ENCODE measurements at places on chromosomes 1 and 21.

DNA sequence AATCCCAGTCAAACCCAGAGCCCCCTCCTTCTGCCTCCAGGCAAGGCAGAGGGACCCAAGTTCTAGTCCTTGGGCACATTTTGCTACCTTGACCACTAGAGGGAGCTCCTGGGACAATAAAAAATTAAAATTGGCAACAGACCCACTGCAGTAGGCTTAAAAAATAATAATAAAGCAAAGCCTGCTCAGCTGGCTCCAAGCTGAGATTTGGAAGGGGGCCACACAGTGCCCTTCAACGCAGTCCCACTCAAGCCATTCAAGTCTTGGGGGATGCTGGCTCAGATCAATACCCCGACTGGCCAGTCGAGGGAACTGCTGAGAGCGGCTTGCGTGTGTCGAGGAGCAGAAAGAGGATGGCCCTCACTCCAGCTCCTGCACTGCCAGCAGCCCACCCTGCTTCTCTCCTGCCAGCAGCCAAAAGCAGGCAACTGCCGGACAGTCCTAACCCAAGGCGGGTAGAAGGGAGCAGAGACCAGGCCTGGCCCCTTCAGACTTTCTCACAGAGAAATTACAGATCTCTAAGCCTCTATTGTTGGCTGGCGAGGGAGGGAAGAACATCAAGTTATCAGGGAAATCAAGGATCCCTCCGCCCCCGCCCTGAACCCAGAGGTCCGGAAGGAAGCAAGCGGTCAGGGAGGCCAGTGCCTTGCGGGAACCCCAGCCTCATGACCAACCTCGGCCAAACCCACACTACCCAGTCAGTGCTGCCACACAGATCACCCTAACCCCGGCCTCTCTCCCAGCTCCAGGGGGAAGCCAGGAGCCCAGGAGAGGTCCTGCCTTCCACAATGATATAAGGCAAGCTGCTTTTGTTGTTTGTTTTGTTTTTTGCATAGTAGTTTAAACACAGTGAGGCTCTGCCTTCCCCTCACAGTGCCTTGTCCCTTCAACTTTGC is 4.9 kb upstream of the ALDH4A1 start:
- DNase-seq = no peak

GRCh38 chr1:2127187-2128145 is 67.1 kb downstream of the FAAP20 start:
- no peak for DNase-seq

- DNase-seq = no peak
These were observed 36.4 kb downstream of the ZNF684 start for GRCh38 chr1:40567825-40568224.

DNA sequence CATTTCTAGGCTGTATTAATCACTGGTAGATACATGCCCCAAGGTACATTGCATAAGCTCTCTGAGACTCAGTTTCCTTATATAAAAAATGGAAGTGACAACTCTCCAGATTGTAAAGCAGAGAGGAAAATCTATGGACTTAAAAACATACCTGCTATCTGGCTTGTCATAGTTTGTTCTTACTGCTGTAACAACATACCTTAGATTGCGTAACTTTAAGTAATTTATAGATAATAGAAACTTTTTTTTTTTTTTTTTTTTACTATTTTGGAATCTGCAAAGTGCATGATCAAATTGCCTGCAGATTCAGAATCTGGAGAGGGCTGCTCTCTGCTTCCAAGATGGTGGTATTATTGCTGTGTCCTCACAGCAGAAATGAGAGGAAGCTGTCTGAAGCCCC is 827.7 kb upstream of the BRINP3 start:
- DNase-seq = no peak

DNA sequence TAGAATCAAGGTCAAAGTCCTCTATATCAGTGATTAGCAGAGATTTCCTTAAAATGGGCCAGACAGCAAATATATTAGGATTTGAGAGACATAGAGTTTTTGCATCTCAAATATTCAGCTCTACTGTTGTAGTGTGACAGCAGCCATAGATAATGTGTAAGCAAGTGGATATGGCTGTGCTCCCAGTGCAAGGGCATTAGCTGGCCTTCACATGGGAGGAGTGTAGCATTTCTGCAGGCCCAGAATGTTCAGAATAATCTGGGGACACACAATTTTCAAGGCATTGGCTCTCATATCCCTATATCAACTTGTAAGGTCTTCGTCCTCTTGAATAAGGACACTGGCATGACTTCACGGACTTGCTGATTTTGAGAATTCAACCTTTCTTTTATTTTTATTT is 402.3 kb upstream of the ADAMTS5 start:
- DNase-seq = no peak

DNA sequence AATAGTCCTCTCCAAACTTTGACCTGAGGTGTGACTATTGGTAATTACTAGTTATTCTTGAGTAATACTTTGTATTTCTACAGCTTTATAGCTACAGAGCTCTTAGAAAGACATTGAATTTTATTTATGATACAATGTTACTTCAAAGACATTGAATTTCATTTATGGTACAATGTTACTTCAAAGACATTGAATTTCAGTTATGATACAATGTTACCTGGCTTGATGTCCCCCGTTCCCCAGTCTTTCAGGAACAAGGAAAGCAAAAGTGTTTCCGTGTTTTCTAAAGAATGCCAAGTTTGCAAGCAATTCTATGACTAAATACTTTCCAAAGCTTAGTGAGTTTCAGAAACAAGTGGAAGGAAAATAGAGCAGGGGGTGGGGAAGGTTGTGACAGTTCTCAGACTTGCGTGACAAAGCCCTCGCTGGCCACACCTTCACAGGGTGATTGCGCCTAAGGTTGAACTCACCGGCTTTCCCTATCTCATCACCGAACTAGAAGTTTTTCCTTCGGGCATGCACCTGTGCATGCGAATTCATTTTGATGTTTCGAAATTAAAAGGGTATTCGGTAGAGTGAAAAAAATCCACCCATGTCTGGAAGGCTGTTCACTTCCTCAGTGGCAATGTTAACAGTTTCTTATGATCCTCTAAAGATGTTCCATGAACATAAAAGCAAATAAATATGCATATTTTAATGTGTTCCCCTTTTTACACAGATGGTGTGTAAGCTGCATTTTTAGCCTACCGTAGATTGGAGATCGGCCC is 909 bp upstream of the PAXBP1 start:
- DNase-seq = peak; percentile 49

DNA sequence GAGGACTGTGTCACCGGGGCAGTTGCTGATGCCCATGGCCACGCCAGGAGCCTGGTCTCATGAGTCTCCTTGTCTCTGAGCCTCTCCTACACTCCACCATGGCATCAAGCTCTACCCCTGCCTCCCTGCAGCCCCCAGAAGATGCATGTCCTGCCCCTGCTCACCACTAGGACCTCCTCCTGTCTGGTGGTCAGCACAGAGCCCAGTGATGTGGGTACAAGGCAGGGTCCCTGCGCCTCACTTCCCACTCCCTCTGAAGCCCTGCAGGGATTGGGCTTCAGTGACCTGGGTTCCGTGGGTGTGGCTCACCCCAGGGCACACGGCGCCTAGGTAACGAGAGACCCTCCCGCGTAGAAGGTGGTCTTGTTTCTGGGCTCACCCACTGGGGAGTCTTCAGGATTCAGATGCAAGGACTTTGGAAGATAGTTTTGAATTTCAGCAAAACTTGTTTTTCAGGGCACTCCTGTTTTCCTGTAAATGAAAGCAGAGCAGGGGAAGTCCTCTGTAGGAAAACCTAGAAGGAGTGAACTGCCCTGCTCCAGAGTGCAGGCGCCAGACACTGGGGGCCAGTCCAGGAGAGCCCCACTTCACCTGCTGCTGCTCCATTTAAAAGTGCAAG is 2.8 kb downstream of the COL18A1 start:
- no peak for DNase-seq

DNA sequence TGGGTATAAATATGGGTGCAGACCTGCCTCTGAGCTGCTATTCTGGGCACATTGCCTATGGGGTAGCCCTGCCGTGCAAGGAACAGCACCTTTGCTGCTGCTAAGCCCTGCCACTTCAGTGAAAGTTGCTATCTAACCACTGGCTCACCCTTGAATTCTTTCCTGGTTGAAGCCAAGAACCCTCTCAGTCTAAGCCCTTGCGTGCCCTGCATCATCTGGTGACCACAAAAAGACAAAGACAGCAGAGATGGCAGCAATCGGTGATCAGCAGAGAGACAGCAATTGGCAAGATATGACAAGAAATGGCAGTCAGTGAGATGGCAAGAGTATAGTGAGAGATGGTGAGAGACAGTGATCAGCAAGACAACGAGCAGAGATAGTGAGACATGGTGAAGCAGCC is 418.3 kb downstream of the MATN1 start:
- DNase-seq = no peak

- peak; percentile 33 for DNase-seq
These were observed 25.0 kb downstream of the RLF start for GRCh38 chr1:40185951-40186864.

DNA sequence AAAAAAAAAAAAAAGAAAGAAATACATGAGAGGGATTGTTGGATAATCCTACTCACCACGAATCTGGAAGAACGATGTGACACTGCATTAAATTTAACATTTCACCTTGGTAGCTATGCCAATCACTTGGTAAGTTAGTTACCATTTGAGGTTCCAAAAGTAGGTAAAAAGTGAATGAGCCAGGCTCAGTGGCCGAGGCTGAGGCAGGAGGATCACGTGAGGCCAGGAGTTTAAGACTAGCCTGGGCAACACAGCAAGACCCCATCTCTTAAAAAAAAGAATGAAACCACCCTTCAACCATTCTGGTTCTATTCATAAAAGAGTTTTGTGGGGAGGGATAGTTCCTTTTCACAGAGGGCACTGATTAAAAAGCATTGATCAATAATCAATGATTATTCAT is 133.6 kb downstream of the ADSS2 start:
- no peak for DNase-seq

- DNase-seq = no peak
These were observed 50.5 kb upstream of the PRRC2C start for GRCh38 chr1:171434717-171435346.

GRCh38 chr21:33406493-33406892 is 3.3 kb downstream of the IFNGR2 start:
- no peak for DNase-seq

DNA sequence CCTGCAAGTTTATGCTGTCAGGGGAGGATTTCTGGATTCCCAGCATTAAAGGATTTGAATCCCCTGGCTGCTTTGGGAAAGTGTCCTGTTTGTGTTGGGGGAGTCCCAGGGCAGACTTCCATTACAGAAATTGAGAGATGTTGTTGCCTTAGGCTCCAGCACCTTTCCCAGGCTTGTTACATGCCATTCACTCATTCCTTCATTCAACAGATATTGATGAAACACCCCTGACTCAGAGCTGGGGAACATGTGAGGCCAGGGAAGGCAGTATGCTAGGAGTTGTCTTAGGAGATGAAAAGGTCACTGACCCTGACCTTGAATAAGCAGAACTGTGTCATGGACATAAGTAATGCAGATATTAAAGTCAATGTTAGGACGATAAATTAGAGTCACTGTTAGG is 161.7 kb downstream of the NTMT2 start:
- no peak for DNase-seq

DNA sequence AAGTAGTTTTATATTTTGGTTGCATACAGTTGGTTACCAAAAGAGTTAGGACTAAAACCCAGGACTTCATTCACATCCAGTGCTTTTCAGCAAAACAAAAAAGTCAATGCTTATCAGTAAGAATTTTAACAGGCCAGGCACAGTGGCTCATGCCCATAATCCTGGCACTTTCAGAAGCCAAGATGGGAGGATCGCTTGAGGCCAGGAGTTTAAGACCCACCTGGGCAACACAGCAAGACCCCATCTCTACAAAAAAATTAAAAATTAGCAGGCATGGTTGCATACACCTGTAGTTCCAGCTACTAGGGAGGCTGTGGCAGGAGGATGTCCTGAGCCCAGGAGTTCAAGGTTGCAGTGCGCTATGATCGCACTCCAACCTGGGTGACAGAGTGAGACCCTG is 47.3 kb downstream of the AKT3 start:
- DNase-seq = no peak

GRCh38 chr1:55063577-55063942 is 24.2 kb downstream of the PCSK9 start:
- DNase-seq = no peak

- DNase-seq = no peak
These were observed 1128.7 kb downstream of the AMY1C start for GRCh38 chr1:104878203-104878909.

DNA sequence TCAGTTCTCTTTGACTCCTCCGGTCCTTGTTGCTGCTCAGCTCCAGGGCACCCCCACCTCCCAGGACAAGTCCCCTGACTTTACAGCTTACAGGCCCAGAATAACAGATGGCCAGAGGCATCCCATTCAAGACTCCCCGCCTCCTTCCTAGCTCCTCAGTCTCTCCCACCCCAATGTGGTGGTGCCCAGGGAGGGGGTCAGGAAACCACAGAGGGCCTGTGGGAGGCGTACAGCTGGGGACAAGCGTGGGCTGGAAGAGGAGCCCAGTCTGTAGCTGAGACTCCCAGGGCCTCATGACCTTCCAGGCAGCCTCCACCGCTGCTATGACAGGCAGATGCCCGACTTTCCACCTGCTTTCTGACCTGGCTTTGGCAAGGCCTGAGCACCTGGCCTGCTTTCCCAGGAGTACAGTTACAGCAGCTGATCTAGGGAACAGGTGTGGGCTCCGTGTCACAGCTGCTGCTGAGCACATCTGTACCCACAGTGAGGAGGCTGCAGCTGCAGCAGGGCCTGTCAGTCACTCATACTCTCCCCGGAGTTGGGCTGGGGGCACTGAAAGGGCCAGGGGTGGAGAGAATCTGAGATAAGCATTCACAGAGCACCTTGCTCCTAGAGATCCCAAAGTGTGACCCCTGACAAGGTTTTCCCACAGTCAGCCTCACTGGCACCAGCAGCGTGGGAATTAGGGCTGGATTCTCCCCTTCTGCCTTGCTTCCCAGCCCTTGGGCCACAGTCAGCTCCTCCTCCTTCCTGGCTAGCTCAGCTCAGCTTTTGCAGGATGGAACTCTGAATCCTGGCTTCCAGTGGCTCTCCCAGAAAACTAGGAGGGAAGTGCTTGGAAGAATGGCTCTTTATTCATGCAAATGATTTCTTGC is 7.1 kb upstream of the NAV1 start:
- no peak for DNase-seq

- DNase-seq = no peak
These were observed 92.9 kb upstream of the SOD1 start for GRCh38 chr21:31566611-31567010.

DNA sequence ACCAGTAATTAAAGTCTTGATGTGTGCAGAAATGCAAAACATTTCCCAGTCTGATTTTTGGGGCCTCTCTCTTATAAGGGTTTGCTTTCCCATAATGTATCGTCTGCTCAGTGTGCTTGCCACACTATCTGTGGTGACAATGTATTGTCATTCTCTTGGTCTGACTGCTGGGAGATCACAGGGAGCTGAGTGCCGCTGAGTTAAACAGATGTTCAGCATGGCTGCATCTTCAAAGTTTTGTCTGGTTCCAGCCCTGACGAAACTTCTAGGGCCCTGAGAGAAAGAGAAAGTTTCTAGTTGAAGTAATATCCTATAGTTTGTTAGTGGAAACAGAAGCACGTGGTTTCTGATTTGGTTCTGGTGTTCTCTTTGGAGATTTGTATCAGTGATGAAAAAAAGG is 42.6 kb downstream of the DNM3 start:
- DNase-seq = no peak

- no peak for DNase-seq
These were observed 98.1 kb upstream of the GUCA2B start for GRCh38 chr1:42055061-42055460.

DNA sequence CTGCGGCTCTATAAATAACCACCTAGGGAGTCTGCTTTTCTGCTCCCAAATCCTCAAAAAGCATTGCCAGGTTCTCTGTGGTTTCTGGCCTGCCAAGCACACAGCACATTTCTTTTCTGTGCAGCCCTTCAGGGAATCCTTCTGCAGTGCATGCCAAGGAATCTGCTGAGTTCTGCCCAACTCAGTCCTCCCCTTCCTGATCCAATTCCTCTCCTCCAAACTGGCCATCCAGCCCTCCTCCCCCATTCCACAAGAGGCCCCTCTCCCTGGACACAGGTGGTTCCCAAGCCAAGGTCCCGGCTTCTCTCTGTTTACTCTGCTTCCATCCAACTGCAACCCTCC is 61.8 kb downstream of the HIVEP3 start:
- DNase-seq = no peak
